ENCODE measurements at places on chromosomes 3 and 15. TPM values are rescaled to one million over a fixed set of nuclear protein-coding genes. Genes with fewer than 3 reads are reported as not detected.

GRCh38 chr3:13482106-13482690 lies 2.1 kb downstream of the HDAC11 start:
- no peak for DNase-seq

- peak; percentile 20 for DNase-seq
Measured at GRCh38 chr15:84855136-84855535, 29.3 kb upstream of the SLC28A1 start.

DNA sequence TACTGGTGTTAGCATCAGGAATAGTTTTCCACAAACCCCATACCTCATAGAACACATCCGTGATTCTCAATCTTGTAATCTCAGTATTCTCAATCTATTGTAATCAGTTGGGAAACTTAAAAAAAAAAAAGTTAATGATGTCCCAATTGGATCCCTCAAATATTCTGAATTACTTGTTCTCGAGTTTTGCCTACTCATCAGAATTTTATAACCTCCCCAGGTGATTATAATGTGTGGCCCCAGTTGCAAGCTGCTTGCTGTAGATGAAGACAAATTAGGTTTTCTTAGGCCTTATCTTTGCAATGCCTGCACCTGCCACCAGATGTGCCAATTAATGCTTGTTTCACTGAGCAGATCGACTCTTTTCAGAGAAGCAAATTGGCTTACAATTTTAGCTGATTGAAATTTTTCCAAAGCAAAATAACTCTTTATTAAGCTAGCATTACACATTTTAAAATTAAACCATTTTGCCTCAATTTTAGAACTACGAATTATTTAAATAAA lies 19.0 kb upstream of the DIPK2A start:
- DNase-seq: no peak

GRCh38 chr3:43852066-43852465 lies 161.3 kb downstream of the ABHD5 start:
- no peak for DNase-seq

The CACNA2D2 gene
- total RNA-seq: not detected

The LRRIQ4 gene
- total RNA-seq: not detected

The LRTM1 gene
- total RNA-seq: not detected

The SLC6A20 gene
- not detected for total RNA-seq

The TMEM266 gene
- total RNA-seq: not detected
